Stimulated activated CD8-positive, alpha-beta memory T cell treated with anti-CD3 and anti-CD28 coated beads, Interleukin-15, amount 100 ng/mL, for 4 hours (primary cell): ENCODE measurements at places on chromosomes 4 and X.

GRCh38 chr4:133385161-133385954, 236.3 kb downstream of the PCDH10 start:
- DNase-seq: no peak

GRCh38 chrX:109270580-109271484, 211.1 kb downstream of the GUCY2F start:
- DNase-seq: no peak

DNA sequence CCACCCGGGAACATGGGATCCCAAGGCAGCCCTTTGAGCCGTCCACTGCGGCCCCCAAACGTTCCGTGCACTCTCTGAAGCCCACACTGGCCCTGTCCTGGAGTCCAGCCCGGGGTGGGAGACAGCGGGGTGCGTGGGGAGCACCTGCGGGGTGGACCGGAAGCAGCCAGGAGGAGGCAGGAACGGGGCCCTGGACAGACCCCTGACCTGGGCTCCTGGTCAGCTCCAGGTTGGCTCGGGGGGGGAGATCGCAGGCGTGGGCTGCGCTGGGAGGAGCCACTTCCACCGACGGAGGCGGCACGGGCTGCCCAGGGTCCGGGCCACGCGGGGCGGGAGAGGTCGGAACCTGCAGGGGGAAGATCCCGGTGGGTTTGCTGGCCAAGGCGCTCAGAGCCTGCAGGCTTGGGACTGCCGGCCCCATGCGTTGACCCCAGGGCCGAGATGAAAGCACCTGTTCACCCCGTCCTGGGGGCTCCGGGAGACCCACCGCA, 5.7 kb upstream of the PLCXD1 start:
- no peak for DNase-seq

DNA sequence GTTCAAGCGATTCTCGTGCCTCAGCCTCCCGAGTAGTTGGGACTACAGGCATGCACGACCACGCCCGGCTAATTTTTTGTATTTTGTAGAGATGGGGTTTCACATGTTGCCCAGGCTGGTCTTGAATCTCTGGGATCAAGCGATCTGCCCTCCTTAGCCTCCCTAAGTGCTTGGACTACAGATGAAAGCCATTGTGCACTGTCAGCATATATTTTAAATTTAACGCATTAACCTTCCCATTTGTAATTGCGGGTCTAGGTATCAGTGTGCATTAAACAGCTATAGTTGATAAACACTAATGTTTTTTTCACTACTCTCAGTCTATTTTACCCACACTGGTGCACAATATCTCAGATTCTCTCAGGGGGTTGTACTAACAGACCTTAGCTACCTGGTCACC, 1930.8 kb downstream of the C4orf33 start:
- no peak for DNase-seq

DNA sequence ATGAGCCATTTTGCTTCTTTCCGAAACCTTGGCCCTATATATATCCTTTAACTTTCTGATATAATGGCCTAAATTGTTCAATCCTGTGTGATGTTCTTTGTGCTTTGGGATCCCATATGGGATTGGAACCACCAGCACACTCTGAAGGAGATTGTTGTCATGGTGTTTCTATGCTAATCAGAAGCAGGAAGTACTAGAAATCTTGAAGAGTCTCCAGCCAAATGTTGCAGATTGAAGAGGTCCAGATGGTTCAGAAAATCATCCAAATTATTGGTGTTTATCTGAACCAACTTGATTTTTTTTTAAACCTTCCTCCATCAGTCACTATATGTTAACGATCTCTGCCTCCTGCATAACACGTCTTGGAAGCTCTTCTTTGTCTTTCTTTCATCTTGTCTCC, 72.8 kb downstream of the KIT start:
- no peak for DNase-seq

DNA sequence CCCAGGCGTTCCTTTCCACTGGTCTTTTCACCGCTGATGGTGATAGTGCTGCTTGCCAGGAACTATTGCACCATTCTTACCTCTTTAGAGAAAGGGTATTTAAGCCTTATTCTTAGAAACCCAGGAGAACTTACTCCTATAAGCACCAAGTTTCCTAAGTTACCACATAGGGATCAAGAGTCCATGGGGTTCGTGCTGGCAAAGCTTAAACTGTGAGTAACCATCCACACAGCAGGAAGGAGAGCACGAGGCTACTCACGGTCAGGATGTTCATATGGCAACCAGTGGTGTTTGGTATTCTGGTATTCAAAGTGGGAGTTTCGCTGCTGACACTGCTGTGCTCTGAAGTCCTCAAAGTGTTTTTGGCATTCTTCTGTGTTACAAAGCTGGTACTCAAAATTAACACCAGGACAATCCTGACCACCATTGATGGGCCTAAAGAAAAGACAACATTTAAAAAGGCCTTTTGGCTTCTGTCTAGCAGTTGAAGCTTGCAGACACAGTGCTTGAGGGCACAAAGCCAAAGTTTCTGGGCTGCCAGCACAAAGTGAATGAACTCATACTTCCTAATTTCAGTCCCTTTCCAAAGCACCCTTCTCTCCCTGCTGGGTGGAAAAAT, 256.9 kb downstream of the ADAMTS3 start:
- DNase-seq: no peak

GRCh38 chr4:158817562-158818296, 48.9 kb downstream of the FNIP2 start:
- DNase-seq: no peak

- no peak for DNase-seq
These were observed 84.6 kb downstream of the FBXO8 start for GRCh38 chr4:174198828-174199227.

- DNase-seq: no peak
These were observed 234.6 kb downstream of the AFAP1 start for GRCh38 chr4:7705062-7705461.

- no peak for DNase-seq
These were observed 95.7 kb downstream of the CPZ start for GRCh38 chr4:8688041-8688907.

DNA sequence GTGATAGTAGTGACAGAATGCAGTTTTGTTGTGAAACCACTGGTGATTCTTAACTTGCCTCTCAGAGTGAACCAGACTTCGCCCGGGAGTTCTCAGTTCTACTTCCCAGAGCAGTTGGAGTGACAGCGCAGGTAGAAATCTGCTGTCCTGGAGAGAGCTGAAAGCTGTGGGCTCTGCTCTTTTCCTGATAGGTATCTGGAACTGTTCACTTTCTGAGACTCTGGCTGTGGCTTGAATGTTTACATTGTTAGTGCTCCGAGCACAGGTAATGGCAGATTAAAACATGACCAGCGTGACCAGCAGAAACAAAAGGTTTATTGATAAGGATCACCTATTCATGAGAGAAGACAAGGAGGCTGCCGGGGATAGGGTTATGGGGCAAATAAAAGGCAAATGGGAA, 360.7 kb downstream of the BMPR1B start:
- DNase-seq: no peak

DNA sequence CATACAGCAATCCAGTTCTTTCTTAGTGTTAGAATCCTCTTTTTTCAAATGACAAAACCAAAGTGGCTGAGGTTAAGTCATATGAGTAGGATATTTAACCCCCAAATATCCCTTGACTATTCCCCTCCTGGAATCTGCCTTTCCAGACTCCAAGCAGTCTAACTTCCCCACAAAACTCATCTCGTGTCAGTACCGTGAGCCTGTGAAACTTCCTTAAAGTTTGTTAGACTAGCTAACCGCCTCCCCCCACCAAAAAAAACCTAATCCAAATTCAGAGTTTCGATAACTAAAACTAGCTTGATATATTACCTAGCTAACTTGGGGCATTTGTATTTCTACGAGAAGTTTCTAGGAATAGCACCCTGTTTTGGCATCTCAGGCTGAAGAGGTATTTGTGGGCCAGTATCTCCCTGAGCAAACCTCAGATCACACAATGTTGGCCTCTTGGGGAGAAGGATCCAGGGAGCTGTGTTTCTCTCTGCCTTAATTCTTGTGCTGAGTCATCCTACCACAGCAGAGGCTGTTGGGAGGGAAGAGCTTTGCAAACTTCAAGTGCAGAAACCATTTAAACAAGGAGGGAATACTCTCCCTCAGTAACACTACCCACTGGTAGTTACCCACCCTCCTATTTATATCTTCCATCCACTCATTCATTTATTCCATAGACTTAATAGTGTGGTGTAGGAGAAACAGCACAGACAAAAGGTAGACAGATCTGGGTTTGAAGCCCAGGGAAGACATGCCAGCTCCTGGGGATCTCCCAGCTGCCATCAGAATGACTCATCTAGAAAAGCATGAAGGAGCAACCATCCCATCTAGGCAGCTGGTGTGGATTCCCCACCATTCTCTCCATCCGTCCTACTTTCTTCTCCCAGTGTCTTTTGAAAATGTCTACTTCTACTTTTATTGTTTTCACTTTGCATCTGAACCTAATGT, 39.3 kb upstream of the TXK start:
- DNase-seq: no peak

- peak; percentile 60 for DNase-seq
These were observed 1.6 kb downstream of the LONRF3 start for GRCh38 chrX:118975831-118976598.

DNA sequence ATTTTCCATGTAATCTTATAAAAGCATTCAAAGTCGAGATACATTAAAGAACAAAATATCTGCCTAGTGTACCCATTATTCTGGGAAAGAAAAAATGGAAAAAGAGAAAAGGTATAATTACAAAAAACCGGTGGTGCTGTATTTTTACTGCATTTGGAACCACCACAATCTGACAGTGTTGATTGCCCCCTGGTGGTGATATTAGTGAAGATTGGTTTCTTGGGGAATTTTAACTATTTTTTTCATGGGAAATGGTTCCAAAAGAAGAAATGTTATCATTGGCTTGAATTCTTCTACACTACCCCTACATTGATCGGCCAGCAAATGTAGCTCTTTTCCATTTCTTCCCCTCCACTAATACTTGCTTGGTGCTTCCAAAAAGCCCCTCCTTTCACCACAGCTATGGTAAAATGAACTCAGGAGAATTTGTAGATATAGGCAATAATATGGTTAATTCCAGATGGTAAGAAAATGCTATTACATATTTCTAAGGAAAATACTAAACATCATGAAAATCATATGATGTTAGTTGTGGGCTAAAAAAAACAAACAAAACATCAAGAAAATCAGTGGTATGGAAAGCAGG, 50.0 kb downstream of the COX18 start:
- DNase-seq: no peak

GRCh38 chrX:4764888-4765287, 1051.4 kb upstream of the PRKX start:
- no peak for DNase-seq

- DNase-seq: no peak
These were observed 20.6 kb upstream of the TEC start for GRCh38 chr4:48290146-48290772.

DNA sequence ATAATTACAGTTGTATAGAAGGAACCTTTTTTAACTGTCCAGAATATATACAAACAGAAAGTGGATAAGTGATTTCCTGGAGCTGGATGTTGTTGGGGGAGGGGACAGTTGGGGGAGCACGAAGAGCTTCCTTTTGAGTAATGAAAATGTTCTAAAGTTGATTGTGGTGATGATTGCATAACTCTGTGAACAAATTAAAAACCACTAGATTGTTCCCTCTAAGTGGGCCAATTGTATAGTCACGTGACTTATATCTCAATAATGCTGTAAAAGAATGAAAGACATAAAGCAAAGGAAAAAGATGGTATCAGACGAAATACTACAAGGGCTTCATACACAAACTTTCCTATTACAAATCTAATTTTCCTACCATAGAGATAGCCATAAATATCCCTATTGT, 2.7 kb downstream of the CT55 start:
- DNase-seq: no peak

- no peak for DNase-seq
These were observed 243.7 kb downstream of the TENM3 start for GRCh38 chr4:182486881-182487280.

GRCh38 chr4:142725886-142726285, 120.2 kb downstream of the INPP4B start:
- DNase-seq: no peak

DNA sequence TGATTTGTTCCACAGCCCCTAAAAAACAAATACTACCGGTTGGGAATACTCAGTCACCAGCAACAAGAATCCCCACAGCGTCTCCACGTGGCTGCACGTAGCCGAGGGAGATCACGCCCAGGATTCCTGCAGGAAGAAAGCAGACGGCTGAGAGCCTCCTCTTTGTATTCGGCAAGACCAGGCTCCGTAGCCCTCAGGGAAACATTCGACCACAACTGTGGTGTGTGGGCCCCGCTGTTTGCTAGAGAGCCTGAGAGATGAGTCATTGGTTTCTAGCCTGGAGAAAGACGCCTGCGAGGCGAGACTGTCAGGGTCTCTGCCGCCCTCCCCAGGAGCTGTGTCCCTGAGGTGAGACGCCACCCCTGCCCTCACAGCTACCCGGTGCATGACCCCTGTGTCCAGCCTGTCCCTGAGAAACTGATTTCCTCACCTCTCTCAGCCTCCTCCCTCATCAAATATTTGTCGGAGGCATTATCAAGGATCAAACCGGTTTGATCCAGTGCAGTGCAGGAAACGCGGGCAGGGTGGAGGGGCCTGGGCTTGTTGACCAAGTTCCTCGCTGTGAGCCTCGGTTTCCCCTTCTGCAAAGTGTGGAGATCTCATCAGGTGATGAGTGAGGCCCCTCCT, 4.7 kb upstream of the S100P start:
- peak; percentile 54 for DNase-seq

GRCh38 chr4:38509551-38509950, 154.4 kb upstream of the KLF3 start:
- no peak for DNase-seq

DNA sequence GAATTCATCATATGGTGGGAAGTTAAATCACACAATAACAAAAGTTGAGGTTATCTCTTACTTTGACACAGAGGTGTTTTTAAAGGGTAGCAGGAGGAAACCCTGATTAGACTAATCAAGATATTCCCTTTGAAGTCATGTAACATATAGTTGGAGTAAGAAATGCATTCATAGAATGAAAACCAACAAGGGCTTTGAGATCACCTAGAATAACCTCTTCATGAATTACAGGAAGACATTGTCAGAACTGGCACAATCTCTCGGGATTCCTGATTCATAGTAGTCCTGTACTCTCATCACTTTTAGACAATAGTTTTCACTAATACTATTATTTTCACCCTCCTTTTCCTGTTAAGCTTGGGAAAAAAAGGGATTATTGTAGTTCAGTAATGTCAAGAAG, 170.2 kb downstream of the PPP3CA start:
- no peak for DNase-seq

- no peak for DNase-seq
These were observed 708 bp downstream of the BCLAF3 start for GRCh38 chrX:19990151-19990555.

DNA sequence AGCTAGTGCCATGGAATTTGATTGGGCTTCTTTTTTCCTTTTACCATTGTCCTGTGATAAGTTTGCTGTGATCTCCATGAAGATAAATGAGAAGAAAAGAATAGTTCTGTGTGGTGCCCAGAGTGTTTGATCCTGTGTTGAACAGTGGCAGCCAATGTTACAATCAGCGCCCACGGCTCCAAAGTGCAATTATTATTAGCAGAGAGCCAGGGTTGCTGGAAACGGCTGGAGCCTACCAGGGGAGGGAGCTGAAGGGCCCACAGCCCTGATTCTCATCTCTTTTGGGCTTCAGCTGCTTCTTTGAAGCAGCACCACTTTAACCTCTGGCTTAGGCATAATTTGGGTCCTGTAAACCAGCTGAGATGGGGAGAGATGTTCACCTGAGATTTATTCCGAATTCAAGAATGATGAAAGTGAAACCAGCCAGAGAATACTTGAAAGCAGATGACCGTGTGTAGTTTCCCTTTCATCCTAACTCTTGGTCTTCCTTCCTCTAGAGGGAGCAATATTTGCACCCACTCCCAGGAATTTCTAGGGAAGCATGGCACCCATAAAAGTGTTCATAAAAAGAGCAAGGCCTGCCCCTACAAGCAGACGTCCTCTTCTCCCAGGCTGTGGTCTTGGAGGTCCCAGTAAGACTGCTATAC, 298.3 kb downstream of the EVC2 start:
- no peak for DNase-seq

- DNase-seq: no peak
These were observed 4.3 kb downstream of the BCLAF3 start for GRCh38 chrX:19986531-19986930.
